NT2/D1 (cell line): ENCODE measurements at places on chromosomes 11 and 22.

DNA sequence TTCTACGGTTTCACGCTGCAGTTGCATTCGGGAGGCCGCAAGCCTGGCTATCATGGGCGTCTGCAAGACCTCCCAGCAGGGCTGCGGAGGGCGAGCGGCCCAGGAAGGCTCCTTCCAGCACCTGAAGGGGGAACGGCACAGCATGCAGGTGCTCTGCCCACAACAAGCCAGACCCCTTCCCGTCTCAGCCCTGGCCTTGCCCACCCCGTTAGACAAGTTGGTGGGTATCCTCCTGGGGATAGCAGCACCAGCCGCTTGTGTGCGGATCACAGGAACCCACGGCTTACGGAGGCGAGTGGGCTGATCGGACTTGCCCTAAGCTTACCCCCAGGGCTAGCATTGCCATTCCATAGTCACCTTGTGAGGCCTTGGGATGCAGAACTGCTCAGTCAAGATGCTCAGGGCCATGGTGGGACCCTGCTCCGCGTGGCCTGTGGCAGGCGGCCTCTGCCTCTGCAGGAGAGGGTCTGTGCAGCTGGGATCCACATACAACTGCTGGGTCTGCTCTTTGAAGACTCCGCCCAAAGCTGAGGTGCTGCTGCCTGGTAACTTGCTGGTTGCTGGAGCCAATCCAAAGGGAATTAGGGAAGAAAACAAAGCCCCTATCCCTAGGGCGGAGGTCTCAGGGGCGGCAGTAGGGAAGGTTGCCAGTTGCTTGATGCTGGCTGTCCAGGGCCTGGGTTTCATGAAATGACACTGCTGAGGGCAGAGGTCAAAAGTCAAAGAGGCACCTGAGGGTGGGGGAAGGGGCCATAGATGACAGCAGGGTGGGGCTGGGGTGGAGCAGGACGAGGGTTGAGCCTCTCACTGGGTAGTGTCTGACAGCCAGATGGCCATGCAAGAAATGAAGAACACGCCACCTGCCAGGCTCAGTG lies 1.4 kb upstream of the OSBPL5 start:
- DNase-seq = no peak

DNA sequence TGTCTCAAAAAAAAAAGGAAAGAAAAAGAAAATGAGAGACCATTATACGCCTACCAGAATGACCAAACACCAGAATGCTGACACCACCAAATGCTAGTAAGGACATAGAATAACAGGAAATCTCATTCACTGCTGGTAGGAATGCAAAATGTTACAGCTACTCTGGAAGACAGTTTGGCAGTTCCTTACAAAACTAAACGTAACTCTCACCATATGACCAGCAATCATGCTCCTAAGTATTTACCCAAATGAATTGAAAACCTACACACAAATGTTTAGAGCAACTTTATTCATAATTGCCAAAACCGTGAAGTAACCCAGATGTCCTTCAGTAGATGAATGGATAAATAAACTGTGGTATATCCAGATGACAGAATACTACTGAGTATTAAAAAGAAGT lies 7.2 kb downstream of the CHKA start:
- no peak for DNase-seq

DNA sequence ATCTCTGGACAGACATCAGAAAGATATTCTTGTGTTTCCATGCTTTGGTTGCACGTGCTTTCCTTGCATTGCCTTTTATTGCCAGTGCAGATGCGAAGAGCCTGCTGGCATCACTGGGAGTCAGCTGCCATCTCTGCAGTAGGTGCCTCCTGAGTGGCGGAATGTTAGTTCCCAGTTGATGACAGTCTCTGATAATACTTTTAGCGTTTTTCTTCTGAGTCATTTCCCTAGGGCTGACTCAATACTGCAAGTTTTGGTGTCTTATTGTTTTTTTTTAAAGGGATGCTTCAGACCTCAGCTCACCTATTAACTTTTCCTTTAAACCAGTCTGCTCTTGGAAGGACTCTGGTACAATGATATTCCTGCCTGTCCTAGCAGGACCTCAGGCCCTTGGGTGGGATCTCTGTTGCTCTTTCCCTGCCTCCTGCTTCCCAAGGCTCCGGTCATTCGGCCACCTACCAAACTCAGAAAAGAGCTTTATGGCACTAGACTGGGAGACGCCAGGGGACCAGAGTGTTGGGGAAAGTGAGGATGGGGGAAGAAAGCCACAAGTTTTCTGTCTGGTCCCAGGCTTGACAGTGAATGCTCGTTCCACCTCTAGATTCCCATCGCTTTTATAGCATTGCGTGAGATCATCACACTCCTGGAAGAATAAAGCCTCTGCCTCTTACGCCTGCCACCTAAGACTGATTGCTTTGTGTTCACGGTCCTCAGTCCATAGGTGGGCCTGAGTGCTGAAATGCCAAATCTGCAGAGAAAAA lies 308.7 kb downstream of the DDX10 start:
- no peak for DNase-seq

GRCh38 chr22:45579306-45579705 lies 76.6 kb downstream of the FBLN1 start:
- no peak for DNase-seq

GRCh38 chr11:78952175-78952574 lies 377.5 kb upstream of the NARS2 start:
- no peak for DNase-seq

DNA sequence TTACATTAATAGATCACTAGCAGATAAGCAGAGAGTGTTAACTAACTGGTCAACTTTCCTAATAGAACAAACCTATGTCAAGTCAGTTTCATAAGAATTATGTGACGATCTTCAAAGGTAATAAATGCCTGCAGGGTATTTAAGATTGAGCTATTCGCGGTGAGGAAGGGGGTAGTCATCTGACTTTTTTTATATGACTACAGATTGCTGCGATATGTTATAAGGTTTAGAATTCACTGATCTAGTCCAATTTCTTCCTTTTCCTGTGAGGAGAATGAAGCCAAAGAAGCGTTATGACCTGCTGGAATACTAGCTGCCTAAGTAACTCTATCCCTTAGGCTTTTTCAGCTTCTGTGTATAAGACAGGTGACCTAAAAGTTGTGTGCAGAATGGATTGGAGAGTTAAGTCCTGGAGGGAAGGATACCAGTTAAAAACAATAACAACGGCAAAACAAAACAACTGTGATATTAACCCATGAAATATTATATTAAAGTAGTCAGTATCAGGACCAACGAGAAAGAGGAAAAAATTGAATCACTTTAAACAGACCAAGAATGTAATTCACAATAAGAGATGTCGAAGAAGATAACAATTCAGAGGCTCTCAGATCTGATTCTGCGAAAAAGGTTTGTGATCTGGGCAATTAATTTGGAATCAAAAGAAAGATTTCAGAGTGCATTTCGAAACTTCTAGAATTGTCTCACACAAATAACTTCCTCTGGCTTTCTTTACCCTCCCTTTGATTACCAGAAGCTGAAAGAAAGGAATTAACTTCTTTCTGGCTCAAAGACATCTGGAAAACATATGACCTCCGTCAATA lies 630 bp downstream of the CASP4 start:
- DNase-seq = no peak

DNA sequence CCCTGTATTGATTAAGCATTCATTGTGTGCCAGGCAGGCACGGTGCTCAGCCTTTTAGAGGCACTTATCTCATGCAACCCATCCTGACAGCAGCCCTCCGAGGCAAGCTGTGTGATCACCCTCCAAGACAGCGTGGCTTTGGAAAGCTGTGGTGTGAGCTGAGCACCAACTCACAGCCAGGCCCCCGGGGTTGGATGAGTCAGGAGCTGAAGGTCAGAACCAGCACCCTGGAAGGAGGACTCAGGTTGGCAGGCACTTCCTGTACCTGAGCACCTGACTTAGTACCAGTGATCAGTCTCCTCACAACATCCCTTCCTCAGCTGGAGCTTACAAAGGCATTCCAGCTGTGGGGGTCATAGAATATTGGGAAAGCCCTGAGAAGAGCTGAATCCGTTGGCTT lies 9.0 kb downstream of the PATZ1 start:
- no peak for DNase-seq

- no peak for DNase-seq
Measured at GRCh38 chr22:36008131-36008530, 20.5 kb downstream of the RBFOX2 start.

DNA sequence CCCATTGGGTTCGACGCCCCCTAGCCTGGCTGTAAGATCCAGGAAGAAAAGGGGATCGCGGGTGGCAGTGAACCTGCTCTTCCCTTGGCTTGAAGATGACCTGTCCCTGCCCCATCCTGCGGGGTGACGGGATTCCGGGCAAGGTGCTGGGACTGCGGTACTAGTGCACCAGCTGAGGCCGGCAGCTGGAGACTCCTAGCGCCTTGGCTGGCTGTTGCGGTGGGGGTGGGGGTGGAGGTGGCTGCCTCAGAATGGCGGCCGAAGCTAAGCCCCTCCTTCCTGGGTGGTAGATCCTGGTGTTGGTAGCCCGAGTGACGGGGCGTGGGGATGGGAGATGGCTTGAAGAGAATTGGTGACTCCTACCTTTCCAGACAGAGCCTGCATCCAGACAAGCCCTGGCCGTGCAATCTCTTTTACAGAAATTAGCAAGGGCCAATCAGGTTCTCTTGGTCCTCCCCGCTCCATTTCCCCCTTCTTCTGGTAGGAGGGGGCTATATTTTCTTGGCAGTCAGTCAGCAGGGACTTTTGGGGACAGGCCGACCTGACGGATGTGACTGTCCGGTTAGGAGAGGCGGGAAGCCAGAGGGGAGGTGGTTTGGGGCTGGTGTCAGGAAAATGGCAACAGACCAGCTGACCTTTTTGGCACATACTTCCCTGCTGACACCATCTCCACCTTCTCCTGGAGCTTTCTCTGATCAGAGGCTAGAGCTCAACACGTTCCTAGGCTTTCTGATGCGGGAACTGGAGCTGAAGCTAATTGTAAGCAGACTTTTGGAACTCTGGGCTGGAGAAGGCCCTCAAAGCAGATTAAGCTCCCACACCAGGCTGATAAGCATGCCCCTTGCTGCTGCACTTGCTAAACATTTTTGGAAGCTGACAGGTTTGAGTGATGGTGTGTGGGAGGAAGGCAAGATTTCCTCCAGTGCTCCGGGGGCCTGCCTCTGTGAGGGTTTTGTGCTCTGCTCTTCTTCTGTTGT lies 2.0 kb downstream of the NAV2 start:
- no peak for DNase-seq

DNA sequence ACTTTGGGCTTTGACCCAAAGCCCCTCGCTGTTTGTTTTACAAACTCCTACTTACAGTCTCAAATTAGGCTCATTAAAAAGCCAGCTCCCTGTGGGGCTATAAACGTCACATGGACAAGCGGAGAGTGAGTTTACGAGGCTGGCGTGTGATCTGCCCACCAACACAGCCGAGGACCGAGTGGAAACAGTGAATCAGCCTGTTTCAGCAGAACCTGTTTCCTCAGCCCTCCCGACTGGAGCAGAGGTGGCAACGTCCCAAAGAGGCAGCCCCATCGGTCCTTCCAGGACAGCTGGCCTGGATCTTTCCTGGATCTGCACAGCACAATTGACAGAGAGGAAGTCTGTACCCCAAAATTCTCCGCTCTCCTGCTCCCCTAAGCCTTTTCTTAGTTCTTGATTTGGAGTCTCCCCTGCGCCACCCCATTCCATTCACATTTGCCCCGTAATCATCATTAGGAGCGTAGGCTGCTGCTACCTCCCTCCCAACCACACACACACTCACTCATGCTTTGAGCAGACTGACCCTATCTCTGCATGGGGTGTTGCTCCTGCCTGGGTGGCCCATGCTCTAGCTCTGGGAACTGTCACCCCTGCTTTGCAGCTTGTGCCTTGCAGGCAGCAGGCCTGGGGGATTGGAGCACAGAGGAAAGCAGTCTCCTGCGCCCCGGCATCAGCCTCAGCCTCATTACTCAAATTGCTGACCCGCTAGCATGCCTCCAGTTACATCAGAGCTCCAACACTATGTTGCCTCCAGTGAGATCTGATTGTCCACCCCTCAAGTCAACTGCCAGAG lies 117.8 kb downstream of the NAT10 start:
- no peak for DNase-seq

- no peak for DNase-seq
Measured at GRCh38 chr11:108319541-108320145, 96.8 kb downstream of the ATM start.

DNA sequence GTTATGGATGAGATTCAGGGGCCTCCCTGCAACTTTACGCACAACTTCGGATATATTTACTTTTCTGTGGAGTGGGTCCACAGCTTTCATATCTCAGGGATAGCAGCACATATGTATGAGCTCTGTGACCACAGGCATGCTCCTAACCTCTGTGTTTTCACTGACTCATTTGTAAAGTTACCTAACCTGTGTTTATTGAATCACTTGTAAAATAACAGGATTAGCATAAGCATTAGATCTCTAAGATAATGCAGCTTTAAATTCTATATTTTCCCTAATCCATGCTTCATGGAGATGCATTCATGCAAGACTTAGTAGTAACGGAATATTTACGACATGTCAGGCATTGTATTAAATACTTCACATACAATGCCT lies 47.9 kb upstream of the DDI1 start:
- no peak for DNase-seq

- no peak for DNase-seq
Measured at GRCh38 chr11:86360775-86361395, 13.8 kb upstream of the CCDC81 start.

DNA sequence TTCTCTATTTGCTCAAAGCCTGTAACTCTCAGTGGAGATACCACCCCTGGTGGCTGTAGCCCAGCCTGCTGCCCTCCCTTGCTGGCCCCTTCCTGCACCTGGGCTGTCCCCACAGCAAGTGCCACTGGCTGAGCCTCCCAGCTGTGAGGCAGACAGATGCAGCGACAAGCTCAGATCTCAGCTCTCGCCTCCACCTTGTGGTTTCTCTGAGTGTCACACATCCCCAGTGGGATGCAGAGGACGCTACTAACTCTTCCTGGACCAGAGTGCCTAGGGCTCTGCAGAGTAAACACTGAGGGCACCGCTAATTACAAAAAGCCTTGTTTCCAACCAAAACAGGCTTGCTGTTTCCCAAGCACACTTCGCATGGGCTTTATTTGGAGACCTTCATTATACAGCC lies 8.9 kb downstream of the YPEL1 start:
- DNase-seq = peak; percentile 28

DNA sequence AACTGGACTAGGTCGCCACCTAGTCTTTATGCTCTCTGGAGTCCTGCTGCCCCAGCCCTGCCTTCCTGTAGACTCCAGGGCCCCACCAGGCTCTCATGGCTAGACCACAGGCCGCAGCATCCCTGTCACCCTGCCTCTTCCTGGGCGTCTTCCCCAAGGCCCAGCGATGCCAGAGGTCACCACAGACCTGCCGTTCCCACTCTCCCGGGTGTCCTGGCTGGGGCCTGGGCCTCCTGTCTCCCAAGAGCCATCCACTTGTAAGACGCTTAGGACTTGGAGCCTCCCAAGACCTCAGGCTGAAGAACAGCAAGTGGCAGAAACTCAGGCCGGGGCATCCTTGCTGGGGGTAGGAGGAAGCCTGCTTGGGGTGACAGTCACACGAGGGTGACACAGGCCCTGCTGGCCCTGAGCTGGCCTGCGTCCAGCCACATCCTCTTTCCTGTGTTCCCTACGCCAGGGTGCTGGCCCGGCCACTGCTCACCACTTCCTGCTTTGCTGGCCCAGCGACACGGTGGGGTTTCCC lies 2.0 kb upstream of the TCIRG1 start:
- no peak for DNase-seq

DNA sequence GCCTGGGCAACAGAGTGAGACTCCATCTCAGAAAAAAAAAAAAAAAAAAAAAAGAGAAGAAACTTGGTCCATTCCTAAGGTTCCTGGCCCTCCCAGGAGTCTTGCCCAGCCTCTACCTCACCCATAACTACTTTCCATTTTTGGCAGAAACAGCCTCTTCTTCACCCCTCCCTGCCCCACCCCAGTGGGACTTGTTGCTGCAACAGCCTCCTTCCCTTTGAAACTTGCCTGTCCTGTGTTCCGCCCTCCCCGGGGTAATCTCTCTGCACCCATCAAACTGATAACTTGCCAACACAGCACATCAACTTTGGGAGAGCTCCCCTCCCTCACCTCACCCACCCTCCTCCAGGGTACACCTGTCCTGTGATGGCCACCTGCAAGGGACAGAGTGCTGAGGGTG lies 10.0 kb upstream of the FAM83F start:
- no peak for DNase-seq
